ENCODE measurements at places on chromosomes 6 and 20.
A peak's percentile ranks its signal among the peaks of the same experiment; 100 is the strongest.

- no peak for DNase-seq
These were observed 300.4 kb upstream of the MARCKS start for GRCh38 chr6:113556775-113557174.

GRCh38 chr6:73451223-73452106 lies 632 bp downstream of the CGAS start:
- DNase-seq, result no peak

DNA sequence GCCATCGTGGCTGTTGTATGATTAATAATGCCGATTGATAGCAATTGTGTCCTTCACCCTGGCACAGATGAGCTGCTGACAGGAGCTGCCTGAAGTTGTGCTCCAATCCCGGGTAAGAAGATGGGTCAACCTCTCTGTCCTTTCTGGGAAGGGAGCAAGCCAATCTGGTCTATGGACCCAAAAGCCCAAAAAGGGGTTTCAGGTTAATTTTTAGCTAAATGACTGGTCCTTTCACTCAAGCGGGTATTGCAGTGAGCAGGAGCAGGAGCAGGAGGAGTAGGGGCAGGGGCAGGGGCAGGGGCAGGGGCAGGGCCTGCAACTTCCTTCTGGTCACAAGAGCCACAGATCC lies 164.8 kb downstream of the TAF4 start:
- no peak for DNase-seq

DNA sequence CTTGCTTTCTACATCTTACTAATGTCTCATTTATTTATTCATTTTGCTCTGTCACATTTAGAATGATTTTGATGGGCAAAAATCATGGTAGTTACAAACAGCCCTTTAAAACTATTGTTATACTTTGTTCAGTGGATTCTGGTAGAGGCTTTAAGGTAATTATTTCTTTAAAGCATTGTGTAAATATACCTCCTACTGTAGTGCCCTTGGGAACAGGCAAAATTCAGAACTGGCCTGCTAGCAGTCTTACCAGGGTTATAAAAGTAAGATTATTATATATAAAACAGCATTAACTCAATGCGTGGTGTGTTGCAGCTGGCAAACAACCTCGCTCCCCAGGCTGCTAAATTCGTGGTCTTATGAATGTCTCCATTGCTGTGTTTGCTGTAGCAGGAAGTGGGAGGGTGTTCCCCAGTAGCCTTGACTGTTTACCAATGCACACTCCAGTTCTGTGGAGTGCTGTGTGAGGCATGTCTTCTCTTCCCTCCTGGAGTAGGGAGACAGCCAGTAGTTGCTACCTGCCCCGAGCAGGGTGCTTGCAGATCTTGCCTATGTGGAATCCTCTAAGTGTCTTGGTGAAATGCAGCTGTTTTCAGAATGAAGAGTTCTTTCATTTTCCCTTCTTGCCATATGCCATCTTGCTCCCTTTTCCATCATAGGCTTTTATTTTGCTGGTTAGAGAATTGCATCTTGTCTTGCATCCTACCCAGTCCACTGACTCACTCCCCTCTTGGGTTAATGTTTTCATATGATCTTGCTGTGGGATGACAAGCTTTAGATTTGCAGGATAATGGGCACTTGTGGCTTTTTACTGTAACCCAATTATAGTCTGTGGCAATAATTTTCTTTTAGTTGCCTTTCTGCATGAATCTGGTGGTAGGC lies 45.3 kb downstream of the IGF2R start:
- no peak for DNase-seq

- no peak for DNase-seq
These were observed 557.9 kb upstream of the ID4 start for GRCh38 chr6:19279273-19279684.

DNA sequence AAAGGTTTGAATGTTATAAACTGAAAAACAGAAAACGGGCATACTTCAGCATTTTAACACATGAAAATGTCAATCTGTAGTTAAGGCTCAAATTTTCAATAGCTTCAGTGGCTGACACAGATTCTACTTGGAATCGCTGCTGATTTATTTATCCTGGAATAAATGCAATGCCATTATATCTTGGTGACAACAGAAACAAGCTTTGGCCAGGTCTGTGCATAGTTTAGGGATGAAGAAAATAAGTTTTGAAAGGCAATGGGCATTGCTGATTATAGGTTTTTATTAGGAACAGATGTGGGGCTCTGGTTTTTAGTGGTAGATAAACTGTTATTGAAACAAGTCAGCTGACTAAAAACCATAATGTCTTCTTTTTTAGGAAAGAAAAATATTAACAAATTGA lies 96.8 kb upstream of the SOX4 start:
- no peak for DNase-seq

GRCh38 chr6:9862603-9863167 lies 552.2 kb downstream of the TFAP2A start:
- DNase-seq, result no peak

DNA sequence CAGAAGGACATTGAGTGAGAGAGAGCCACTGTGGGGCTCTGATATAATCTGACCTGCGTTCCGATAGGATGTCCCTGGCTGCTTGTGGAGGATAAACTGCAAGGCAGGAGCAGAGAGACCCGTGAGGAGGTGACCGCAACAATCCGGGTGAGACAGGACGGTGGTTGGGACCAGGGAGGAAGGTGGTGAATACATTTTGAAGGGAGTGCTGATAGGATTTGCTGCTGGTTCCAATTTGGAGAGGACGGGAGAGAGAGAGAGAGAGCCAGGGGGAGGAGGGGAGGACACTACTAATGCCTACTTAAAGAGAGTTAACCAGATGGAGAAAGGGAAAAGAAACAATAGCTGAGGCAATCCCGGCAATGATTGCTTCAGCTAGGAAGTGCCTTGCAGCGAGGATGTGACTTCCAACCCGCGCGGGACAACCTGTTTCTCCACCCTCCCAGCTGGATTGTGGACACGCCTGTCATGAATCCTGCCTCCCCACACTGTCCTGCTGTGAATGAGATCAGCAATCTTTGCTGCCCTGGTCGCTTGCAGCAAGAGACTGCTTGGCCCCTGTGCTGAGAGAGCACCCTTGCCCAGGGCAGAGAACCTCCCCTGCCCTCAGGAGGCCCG lies 199.0 kb upstream of the KCNG1 start:
- DNase-seq, result peak; percentile 19

- peak; percentile 40 for DNase-seq
These were observed 148.3 kb downstream of the HACE1 start for GRCh38 chr6:104711371-104711770.

DNA sequence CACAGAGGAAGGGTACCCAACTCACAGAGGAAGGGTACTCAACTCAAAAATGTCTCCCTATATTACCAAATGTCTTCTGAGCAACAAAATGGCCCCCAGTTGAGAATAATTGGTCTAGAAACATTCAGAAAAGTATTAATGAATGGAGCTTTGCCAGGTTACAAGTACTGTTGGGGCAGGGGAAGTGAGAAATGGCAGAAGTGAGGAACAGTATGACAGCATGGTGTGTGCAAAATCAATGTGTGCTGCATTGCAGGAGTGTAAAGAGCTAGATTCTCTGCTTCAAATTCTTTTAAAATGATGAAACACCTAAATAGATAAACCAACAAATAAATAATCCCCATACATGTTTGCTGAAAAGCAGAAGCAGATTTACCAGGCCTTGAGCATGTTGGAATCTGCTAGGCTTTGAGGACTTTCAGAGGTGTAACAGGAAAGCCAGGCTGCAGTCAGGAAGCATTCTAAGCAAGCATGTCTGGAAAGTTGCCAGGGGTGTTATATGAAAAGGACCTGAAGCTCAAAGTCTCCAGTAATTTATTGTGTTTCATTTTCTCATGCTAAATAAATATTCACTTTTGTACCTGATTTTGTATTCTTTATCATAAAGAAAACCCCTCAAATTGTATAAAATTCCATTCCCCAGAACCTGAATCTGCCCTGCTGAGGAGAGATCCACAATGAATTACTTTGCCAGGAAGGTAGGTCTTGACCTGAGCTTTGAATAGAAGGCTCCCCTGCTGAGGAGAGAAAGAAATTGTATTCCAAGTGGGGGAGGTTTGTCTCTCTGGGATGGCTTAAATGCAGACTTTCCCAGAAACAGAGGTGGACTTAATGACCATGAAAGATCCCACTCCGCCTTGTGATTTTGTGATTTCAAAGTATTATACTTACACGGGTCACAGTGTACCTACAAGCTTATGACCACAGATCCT lies 265.0 kb upstream of the MARCKS start:
- no peak for DNase-seq

- DNase-seq, result no peak
These were observed 27.6 kb downstream of the BCKDHB start for GRCh38 chr6:80134065-80134464.

DNA sequence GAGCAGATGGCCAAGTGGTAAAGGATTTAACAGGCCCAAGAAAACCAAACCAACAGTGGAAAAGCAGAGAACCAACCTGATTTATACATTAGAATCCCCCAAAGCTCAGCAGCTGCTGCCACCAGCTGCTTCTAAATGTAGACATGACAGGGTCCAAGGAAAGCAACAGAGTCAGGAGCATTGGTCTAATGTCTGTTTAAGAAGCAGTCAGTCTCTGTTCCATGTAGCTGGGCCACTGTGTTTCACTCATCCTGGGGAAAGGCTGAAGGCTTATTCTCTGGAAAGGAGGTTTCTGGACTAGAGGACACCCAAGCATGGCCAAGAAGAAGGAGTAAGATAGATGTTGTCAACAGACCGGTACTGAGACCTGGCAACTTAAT lies 75.4 kb downstream of the TMEM244 start:
- no peak for DNase-seq

GRCh38 chr6:118706702-118707101 lies 55.3 kb upstream of the CEP85L start:
- DNase-seq, result no peak

DNA sequence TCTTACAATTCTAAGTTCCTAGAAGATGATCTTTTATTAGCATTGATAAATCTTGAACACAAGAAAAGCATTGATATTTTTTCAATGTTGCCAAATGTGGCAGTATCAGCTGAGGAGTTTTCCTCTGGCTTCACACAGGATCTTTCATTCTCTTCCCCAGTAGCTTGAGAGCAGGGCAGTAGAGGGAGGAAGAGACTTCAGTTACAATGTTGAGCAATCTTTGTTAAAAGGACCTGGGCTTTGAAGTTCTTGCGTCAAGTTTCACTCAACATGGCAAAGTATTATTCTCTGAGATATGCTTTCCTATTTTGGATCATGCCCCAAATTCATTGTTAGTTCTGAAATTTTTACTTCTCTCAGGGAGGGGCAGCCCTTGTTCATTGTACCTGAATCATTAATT lies 238.0 kb downstream of the COL12A1 start:
- DNase-seq, result no peak

Data from HuH-7.5 (cell line).